NCI-H1092 treated with DMSO at 0.1 percent for 48 hours (cell line): ENCODE measurements at places on chromosomes 7 and 10.

- DNase-seq = no peak
These were observed 186.3 kb downstream of the PTPRN2 start for GRCh38 chr7:158401295-158401694.

DNA sequence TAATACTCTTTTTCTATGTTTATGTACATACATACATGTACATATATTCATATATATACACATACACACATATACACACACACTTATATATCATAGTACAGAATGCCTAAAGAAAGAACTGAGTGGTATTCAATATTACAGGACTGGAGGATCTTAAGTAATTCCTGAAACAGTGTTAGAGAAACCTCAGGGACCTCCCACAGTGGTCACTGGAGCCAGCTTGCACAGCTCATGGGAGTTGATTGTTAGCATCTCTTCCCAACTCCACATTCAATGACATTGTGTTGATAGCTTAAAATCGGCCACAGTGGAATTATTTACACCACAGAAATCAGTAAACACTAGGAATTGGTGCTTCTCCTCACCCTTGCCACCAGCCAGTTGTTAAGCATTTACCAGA lies 6.0 kb downstream of the LRRC17 start:
- DNase-seq = no peak

GRCh38 chr10:97261183-97261582 lies 31.3 kb downstream of the ARHGAP19 start:
- no peak for DNase-seq

DNA sequence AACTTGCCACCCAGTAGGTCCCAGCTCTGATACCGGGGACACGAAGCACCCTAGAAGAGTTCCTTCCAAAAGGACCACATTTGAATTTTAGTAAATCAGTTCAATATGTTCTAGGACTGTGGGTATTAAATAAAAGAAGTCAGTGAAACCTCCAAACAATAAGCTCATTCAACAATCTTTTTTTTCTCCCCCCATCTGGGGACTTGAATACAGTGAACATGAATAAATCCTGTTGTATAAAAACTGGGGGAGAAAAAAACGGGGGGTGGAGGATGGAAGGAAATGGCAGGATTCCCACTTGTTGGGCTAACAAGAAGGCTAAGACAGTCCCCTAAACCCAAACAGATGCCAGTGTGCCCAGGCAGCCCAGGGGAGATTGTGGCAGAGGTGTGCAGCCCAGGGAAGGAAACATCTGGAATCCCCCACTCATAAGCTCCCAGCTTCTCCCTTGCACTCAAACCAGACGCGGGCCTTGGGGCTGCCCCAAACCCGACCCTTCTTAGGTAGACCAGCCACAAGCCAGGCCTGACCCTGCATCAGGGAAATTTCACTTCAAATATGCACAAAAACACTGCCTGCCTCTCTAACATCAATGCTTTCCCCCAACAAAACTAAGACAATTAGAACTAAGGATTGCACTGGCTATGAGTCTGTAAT lies 8.8 kb downstream of the AFAP1L2 start:
- DNase-seq = no peak
